RWPE2 (cell line): ENCODE measurements at places on chromosomes 6 and 20.
A peak's percentile ranks its signal among the peaks of the same experiment; 100 is the strongest.

DNA sequence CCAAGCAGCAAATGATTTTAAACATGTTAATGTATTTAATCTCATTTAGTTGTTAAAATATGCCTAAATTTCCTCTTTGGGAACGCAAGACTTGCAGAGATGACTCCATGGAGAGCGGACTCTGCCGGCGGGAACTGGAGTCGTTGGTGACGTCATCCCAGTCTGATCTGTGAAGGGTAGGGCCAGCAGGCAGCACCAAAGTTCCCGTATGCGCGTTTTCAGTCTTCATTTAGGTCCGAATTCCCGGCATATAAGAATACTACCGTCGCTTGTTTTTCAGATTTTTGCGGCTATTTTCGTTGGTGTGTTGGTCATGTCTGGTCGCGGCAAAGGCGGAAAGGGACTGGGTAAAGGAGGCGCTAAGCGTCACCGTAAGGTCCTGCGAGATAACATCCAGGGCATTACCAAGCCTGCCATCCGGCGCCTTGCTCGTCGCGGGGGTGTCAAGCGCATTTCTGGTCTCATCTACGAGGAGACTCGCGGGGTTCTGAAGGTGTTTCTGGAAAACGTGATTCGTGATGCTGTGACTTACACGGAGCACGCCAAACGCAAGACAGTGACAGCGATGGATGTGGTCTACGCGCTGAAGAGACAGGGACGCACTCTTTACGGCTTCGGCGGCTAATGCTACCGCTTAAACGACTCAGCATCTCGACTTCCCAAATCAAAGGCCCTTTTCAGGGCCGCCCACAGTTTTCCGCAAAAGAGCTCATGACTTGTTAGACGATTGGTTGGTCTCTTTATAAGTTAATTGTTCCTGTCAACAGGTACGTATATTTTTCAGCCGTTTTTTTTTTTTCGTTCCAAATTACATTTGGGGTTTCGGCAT lies 117.3 kb downstream of the HFE start:
- H3K27ac ChIP-seq = peak overlapping the region; percentile 93
- H3K36me3 ChIP-seq = no peaks in the 10 kb centered on the region
- DNase-seq = peak; percentile 95
- no peaks in the 10 kb centered on the region for H3K27me3 ChIP-seq
- peak overlapping the region; percentile 61 for H3K4me3 ChIP-seq

DNA sequence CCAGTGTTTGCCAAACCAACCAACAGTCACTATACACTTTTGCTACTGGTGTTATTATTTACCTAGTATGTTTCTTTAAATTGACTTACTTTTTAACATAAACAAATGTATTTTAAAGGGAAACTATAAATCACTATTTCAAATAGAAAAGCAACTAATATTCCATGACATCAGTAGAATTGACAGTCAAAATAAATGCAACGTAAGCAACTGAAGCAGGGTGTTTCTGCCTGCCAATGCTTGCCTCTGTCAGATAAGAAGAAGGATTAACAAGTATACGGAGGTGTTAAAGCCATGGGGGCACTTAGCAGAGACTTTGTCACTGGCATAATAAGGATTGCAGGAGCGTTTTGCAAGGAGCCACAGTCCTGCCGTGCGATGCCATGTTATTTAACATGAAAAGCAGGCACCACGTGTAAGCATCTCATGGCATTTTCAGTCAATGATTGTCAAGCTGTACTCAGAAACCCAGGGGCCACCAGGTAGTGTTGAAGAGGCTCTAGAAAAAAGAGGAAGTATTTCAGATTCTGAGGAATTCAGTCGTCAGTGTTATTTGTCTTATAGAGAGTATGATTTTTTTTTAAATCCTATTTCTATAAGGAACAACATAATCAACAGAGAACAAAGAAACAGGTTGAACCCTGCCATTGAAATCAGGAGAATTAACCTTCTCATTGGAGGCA lies 131.7 kb downstream of the BFSP1 start:
- DNase-seq = no peak
- H3K4me3 ChIP-seq = no peak overlapping the region
- H3K4me1 ChIP-seq = no peaks in the 10 kb centered on the region
- H3K27ac ChIP-seq = no peak overlapping the region
- no peaks in the 10 kb centered on the region for H3K36me3 ChIP-seq

GRCh38 chr6:136136274-136136673 lies 113.8 kb downstream of the MTFR2 start:
- H3K36me3 ChIP-seq = no peaks in the 10 kb centered on the region
- no peak overlapping the region for H3K27ac ChIP-seq
- no peaks in the 10 kb centered on the region for H3K4me1 ChIP-seq
- no peak for DNase-seq
- H3K4me3 ChIP-seq = no peak overlapping the region
- H3K27me3 ChIP-seq = no peaks in the 10 kb centered on the region

GRCh38 chr6:170273191-170273590 lies 17.7 kb downstream of the DLL1 start:
- no peak overlapping the region for H3K4me3 ChIP-seq
- no peaks in the 10 kb centered on the region for H3K27me3 ChIP-seq
- no peaks in the 10 kb centered on the region for H3K4me1 ChIP-seq
- no peak overlapping the region for H3K27ac ChIP-seq
- DNase-seq = no peak

DNA sequence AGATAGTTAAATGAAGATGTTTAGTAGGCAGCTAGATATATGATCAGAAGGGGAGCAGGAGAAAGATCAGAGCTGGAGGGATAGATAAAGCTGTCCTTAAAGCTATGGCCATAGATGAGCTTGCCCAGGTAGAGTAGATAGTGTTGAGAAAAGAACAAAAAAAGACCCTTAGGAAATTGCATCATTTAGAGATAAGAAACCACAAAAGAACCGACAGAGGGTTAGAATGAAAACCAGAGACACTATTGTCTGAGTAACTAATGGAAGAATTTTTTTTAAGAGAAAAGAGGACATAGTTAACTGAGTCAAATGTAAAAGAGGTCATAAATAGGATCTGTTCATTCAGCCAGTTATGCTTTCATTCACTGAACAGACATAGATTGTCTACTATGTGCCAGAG lies 101.8 kb downstream of the TNFAIP3 start:
- no peaks in the 10 kb centered on the region for H3K27me3 ChIP-seq
- DNase-seq = no peak
- no peaks in the 10 kb centered on the region for H3K4me1 ChIP-seq
- no peak overlapping the region for H3K27ac ChIP-seq
- H3K36me3 ChIP-seq = no peaks in the 10 kb centered on the region

GRCh38 chr20:47360297-47361056 lies 4.0 kb upstream of the ZMYND8 start:
- DNase-seq = peak; percentile 96
- no peaks in the 10 kb centered on the region for H3K36me3 ChIP-seq
- no peaks in the 10 kb centered on the region for H3K27me3 ChIP-seq
- peaks cover 56% of the 10 kb centered on the region for H3K4me1 ChIP-seq
- H3K27ac ChIP-seq = peak overlapping the region; percentile 99
- peak overlapping the region; percentile 0 for H3K4me3 ChIP-seq

DNA sequence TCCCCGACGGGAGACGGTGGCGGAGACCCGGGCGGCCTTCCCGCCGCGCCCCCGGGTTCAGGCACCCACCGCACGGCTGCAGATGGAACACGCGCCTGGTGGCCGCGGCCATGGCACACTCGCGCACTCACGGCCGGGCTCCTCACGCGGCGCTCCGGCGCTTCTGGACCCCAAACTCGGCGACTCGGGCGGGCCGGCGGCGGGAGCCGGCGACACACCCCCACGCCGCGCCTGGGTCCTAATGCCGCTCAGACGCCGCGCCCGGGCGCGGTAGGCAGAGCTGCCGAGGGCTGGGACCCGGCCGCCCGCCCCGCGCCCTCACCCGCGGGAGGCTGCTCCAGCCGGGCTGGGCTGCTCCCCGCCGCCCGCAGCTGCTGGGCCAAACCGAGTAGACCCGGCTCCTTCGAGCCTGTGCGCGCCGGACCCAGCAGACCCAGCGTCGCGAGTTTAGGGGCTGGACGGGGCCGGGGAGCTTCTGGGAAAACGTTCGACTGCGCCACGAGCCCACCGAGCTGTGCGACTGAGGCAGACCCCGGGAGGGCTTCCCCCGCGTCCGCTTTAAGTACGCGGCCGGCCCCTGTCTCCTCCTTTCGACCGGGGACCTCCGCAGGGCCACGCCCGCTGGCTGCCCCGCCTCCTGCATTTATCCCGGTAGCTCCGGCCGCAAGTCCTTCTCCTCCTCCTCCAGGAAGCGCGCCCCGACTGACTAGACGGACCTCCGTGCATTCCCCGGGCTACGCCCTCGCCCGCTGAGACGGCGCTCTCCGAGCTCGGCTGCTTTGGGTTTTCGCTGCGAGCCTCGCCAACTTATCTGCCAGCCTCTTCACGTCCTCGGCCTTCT lies at the start of gene SLC4A11:
TSS of gene SLC4A11 (minus strand) at position 165 of the 841 bp plus-strand sequence. CDS start at position 112, 53 bp downstream.
- peak within 1 kb of the TSS; percentile 0 for H3K27ac ChIP-seq
- peak within 1 kb of the TSS; percentile 57 for H3K4me3 ChIP-seq
- no peaks in the 10 kb centered on the region for H3K36me3 ChIP-seq
- H3K4me1 ChIP-seq = peaks cover 9% of the 10 kb centered on the region
